ENCODE measurements at places on chromosomes 1 and 21.

GRCh38 chr1:29786195-29786594, 549.9 kb downstream of the PTPRU start:
- no peak for DNase-seq

GRCh38 chr1:182147136-182147820, 85.8 kb upstream of the ZNF648 start:
- no peak for DNase-seq

- DNase-seq: no peak
Measured at GRCh38 chr1:29698033-29698432, 461.7 kb downstream of the PTPRU start.

GRCh38 chr1:119748040-119748439, 20.7 kb downstream of the HMGCS2 start:
- DNase-seq: no peak

DNA sequence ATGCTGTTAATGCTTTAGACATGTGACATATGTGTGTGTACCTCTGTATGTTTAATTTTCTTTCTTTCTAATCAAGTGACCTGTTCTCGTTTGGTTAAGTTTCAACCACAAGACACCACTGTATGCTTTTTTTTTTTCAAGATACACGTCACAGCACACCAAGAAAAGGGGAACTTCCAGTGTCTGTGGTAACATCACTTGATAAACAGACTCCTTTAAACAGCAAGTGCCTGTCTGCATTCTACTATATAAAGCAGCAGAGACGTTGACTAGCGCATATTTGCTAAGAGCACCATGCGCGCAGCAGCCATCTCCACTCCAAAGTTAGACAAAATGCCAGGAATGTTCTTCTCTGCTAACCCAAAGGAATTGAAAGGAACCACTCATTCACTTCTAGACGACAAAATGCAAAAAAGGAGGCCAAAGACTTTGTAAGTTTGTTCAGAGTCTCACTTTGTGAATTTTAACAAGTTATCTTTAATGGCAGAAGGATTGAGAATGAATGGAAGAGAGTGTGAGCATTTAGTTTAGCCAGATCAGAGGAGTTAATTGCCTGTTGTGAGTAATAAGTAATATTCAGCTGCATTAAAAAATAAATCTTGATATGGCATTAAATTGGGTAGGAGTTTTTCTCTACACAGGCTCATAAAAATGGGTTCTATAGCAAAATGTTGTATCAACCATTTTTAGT, at the start of gene RGS1:
Gene RGS1, plus strand, starts transcription at position 275 of the 691 bp plus-strand sequence. Its CDS starts 20 bp downstream, at position 295.
- no peak for DNase-seq

- DNase-seq: no peak
Measured at GRCh38 chr1:57262472-57262871, 161.4 kb downstream of the DAB1 start.

DNA sequence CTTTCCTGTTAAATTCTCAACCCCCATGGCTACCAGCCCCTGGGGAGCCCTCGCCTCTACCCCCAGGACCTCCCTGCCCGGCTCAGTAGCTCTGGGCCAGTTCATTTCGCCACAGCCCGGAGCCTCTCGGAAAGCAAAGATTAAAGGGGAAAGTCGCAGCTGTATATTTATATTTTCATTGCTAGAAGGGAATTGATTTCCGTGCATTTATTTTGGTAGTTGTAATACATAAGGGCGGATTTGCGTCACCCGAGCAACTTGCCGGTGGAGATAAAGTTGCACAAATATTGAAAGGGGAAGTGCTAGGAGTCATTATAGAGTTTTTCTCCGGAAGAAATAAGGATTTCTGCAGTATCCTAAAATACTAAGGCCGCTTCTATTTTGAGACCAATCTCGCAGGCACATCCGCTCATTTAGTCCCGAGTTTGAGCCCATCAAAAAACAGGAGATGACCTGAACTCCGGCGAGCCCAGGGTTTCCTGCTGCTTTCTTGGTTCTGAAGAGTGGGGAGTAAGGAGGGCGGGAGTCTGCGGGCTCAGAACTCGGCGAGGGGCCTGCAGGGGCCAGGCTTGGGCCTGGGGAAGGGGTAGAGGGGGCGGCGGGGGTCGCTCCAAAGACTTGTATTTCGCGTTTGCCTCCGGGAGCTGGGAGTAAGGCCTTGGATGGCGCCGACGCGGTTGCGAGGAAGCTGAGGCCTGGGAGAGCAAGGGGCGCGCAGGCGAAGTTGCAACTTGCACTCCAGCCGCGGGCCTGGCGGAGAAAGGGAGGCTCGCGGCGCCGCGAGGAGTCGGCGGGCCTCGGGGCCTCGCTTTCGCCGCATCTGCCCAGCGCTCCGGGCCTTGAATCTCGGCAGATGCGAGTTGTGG, 2.5 kb upstream of the HLX start:
- no peak for DNase-seq

- DNase-seq: no peak
Measured at GRCh38 chr1:98382986-98383740, 278.4 kb upstream of the SNX7 start.

All from RWPE2 (cell line).